ENCODE measurements at places on chromosomes 4 and X.

- peak; percentile 87 for DNase-seq
These were observed 164.6 kb upstream of the BCOR start for GRCh38 chrX:40262157-40263013.

- DNase-seq: peak; percentile 67
These were observed at the start of gene DYNLT3 for GRCh38 chrX:37846934-37847732. Gene DYNLT3 (minus strand): TSS chrX:37847571. CDS start chrX:37847510, 61 bp downstream.

DNA sequence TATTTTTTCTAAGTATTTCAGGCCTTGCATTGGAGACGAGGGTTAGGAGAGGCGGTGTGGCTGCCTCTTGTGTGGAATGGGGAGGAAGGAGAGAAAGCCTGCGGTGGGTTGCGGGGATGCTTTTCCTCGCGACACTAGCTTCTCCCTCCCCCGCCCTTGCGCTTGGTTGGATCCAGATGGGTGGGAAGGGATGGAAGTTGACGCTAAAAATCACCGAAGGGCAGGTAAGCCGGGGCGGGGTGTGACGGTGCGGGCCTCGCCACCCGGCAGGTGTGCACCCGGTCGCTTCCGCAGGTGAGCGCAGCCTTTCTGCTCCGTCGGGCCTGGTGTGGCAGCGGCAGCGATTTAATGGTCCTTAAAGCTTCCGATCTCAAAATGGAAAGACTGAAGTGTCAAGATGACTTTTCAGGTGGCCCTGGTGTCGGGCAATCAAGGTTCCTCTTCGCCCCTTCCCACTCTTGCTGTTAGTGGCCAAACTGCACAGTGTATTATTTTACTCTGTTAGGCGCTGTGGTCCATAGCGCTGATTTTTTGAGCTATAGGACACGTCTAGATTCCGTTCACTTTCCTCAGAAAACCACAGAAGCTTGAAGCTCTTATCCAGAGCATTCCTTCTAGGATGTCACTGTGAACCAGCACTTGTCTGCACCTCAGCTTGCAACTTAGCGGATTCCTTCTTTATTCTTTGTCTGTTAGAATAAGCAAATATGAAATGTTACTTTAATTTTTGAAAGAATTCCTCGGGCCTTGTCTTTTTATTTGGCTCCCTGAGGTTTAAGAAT lies 765 bp downstream of the ENOPH1 start:
- peak; percentile 31 for DNase-seq

- no peak for DNase-seq
These were observed 654.0 kb upstream of the ATOH1 start for GRCh38 chr4:93174598-93174997.

DNA sequence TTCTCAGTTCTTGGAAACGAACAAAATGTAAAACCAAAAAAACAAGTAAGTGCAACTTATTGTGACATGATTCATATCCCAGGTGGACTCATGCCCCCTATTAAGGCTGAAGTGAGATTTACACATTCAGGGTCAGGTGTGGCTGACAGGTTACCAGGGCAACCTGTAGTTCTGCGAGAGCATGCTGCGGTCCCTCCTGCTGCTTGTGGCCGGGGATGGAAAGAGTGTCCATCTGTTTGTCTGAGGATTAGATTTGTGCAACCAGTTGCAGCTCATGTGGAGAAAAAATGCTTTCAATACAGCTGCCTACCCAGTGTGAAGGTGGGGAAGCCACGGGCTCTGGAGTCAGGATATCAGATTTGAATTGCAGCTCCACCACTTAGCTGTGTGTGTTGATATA lies 78.8 kb downstream of the FAM184B start:
- DNase-seq: no peak

- no peak for DNase-seq
These were observed at the start of gene FGG for GRCh38 chr4:154612472-154613414. Gene FGG (minus strand): TSS chr4:154612656. CDS start chr4:154612609, 47 bp downstream.

GRCh38 chr4:8308144-8308543 lies 38.6 kb downstream of the HTRA3 start:
- DNase-seq: no peak

GRCh38 chrX:110251526-110251925 lies 66.4 kb downstream of the AMMECR1 start:
- no peak for DNase-seq

DNA sequence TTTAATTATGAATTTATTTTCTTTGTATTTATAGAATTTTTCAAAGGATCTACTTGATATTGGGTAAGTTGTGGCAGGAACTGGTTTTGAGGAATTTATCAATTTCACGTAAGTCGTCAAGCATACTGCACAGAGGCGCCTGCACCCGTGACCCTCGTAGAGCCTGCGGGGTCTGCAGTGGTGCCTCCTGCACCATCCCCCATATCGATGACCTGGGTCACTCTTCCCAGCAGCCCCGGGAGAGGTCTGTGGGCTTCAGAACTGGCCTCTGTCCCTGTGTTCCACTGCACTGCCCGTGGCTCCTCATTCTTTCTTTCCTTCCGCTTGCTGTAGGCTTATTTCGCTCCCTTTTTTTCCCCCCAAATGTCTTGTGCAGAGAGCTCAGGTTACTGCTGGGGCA lies 31.5 kb upstream of the CPLX1 start:
- DNase-seq: no peak

DNA sequence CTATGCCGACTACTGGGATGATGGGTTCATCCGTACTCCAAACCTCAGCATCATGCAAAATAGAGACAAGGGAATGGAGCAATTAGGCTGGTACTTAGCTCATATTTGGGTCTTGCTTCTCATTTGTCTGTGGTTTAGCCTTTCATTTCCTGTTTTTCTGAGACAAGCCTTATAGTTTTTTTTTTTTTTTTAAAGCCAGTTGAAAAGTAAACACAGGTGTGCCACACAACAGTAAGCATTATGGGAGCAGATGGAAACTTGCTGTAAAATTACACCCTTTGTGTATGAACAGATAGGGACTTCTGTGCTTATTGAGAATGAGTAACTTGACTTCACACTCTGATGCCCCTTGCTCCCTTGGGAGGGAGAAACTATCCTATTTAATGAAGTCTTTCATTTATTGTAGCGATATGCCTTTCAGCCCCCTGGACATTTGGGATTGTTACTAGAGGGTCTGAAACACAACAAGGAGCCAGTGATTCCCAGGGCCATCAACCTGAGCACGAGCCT lies 13.7 kb downstream of the RASSF6 start:
- no peak for DNase-seq

DNA sequence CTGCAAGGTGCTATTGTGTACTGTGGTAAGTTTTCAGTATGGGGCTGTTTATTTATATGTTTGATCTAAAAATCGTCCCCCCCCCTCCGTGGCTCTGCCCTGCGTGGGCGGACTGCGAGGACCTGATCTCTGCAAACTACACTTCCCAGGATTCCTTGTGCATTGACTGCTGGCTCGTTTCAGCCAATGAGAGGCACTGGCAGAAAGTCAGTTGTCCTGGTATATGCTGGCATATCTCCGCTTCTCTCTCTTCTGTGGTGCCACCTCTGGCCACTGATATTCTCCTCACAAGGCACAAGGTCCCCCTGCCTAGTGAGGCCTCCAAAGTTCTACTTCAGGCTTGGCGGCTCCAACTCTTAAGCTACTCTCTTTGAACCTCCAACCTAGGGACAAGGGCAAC lies 168.8 kb upstream of the ZFP42 start:
- no peak for DNase-seq

DNA sequence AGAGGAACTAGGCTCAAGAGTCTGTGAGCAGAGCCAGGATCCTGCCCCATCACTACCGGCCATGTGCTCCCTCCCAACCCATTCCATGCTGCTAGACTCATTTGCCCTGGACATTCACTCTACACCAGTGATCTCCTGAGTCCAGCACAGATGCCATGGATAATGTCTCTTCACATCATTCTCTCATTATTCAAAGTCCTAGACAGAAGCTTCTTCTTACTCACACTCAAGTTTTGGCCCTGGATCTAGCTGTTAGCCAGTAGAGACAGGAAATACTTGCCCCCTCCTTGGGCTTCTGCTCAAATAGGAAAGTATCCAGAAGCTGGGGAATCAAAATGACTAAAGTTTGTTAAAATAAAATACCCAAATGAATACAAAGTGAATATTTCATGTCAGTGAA lies 266.8 kb upstream of the LDB2 start:
- DNase-seq: peak; percentile 71

- DNase-seq: no peak
These were observed 2.7 kb downstream of the SCML2 start for GRCh38 chrX:18351784-18352183.

DNA sequence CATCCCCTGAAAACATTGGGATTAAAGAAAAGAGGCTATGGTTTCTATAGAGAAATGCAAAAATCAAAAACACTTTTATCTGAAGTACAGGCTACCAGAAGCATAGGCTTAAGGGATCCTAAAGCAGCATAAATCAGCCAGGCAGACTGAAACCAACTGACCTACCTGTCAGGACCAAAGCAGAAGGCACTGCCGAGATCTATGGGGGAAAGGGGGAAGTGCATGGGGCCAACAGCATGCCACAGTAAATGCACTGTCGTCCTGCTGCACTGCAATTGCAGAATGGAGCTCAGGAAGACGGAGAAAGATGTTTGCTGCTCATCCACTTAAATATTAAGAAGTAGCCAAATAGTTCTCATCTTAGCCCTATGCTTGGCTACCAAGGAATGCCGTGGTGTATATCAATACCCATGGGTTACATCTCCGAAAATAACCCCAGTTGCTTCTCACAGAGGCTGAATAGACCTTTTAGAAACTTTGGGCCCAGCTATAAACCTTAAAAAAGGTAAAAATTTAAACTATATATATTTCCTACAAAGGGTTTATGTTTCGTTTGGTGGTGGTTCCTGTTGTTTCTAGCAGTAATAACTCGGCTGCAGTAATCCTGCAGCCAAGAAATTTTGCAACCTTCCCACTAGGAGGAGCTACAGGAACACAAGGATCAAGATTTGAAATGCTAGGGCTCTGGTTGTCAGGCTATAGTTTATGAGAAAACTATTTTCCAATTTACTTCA lies 312.2 kb upstream of the DIAPH2 start:
- peak; percentile 47 for DNase-seq

- DNase-seq: peak; percentile 12
These were observed 23.3 kb downstream of the BRCC3 start for GRCh38 chrX:155094468-155095061.

DNA sequence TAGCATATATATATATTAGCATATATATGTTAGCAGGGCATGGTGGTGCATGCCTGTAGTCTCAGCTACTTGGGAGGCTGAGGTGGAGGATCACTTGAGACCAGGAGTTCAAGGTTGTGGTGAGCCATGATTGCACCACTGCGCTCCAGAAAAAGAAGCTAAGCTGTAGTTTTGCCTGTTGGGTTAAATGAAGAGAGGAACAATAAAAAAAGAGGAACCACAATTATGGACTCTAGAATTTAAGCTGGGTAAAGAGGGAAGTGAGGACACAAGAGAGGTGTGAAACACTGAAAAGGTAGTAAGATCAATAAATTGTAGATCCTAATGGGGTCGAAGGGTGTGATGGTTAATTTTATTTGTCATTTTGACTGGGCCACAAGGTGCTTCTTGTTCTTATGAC lies 40.5 kb upstream of the HSD17B10 start:
- DNase-seq: no peak

GRCh38 chr4:86664959-86665358 lies 70.8 kb downstream of the PTPN13 start:
- peak; percentile 84 for DNase-seq

DNA sequence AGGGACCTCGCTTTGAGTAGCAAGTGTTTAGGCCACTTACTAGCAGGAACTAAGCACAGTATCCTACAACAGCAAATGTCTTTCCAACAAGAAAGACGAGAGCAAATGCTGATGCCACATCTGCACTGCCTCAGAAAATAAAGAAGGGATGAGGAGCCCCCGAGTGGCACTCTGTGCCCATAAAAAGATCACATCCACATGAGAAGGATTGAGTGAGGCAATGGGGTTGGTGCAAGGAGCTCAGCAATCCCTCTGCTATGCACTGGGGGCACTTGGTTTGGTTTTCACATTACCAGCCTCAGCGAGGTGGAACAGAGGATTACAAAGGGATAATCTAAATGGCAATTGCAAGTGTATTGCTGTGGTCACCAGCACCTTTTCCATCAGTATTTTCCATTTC lies 252.8 kb upstream of the SLC7A11 start:
- DNase-seq: peak; percentile 38

DNA sequence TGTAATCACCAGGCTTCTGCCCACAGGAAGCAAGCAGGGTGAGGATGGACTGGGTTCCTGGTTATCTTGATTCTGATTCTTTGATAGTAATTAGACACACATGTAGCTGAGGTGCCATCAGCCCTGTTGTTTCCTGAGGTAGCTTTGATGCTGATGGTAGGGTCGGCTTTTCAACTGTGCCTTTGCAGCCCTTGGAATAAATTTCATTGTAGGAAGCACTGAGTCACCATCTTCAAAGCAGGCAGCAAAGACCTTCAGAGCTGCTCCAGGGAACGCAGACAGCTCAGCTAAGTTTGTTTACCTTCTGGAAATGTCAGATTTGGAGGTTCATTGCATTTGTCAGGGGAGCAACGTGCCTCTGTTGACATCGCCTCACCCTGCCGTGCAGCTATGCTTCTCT lies 135.4 kb downstream of the ASMT start:
- DNase-seq: no peak

DNA sequence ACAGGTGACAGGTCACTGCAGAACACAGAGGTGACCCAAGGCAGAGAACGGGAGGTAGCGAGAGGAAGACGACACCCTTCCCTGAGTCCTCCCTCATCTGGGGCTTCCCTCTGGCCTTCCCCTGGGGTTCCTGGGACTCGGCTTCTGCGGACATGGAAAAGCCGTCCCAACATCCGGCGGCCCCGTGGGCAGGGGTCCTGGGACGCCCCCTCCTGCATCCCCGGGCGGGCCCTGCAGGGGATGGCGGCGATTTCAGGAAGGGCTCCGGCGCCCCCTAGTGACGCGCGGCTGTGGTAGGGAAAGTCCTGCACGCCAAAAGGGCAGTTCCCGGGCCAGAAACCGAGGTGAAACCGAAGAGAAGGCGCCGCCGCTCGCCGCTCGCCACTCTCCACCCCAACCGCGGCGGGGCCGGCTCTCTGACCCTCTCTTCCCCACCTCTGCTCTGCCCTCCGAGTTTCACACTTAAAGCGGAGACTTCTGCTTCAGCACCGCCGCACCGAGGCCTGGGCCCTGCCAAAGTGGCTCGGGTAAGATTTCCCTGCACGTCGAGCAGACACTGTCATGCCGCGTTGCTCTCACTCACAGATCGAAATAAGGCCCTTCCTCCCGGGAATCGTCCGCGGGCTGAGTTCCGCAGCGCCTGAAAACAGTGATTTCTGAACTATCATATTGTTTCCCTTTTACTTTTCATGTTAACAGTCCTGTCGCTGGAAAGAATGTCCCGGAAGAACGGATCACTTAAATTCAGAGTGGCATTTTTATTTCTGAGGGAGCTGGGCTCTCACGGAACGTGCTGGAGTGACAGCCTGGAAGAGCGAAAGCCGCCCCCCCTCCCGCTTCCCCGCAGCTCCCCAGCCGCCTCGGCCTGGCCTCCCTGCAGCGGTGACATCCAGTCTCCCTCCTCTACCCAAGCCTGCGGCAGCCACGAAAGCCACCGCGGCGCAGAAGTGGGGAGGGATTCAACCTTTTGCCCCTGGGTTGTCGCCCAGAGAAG lies 110.6 kb downstream of the DCTD start:
- DNase-seq: peak; percentile 69

DNA sequence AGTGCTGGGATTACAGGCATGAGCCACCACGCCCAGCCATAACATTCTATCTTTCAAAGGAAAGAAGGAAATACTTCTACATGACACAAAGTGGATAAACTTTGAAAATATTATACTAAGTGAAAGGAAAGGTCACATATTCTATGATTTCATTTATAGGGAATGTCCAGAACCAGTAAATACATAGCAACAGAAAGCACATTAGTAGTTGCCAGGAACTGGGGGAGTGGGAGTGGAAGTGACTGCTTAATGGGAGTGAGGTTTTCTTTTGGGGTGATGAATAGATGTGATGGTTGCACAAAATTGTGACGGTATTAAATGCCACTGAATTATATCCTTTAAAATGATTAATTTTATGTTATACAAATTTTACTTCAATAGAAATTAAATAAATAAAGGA lies 95.7 kb upstream of the IL15 start:
- DNase-seq: peak; percentile 41

Data from fibroblast of upper back skin (primary cell).